ENCODE measurements at places on chromosomes 5 and 9.
A peak's percentile ranks its signal among the peaks of the same experiment; 100 is the strongest.

GRCh38 chr5:75985077-75985476 lies 98.1 kb upstream of the SV2C start:
- H3K27ac ChIP-seq: no peak overlapping the region
- no peak overlapping the region for H3K4me3 ChIP-seq
- H3K27me3 ChIP-seq: no peaks in the 10 kb centered on the region
- no peak for DNase-seq
- no peaks in the 10 kb centered on the region for H3K4me1 ChIP-seq
- H3K36me3 ChIP-seq: no peaks in the 10 kb centered on the region

DNA sequence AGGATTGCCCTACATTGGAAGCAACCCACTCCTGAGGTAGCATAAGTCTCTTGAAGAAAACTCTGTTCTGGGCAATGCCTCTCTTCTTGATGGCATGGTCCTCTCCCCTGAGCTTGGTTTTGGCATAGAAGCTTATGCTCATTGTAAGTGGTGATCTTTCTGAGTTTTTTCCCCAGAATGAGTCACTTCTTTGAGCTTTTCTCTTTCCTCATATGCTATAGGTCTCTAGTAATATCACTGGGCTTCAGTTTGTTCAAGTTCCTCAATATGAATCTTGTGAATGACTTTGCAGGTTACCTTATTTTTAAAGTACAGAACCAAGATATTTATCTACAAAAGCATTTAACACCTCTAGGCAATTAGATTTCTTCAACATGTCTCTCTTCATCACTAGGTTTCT lies 76.5 kb upstream of the ATG10 start:
- H3K27me3 ChIP-seq: no peaks in the 10 kb centered on the region
- H3K36me3 ChIP-seq: no peaks in the 10 kb centered on the region
- no peaks in the 10 kb centered on the region for H3K4me1 ChIP-seq

DNA sequence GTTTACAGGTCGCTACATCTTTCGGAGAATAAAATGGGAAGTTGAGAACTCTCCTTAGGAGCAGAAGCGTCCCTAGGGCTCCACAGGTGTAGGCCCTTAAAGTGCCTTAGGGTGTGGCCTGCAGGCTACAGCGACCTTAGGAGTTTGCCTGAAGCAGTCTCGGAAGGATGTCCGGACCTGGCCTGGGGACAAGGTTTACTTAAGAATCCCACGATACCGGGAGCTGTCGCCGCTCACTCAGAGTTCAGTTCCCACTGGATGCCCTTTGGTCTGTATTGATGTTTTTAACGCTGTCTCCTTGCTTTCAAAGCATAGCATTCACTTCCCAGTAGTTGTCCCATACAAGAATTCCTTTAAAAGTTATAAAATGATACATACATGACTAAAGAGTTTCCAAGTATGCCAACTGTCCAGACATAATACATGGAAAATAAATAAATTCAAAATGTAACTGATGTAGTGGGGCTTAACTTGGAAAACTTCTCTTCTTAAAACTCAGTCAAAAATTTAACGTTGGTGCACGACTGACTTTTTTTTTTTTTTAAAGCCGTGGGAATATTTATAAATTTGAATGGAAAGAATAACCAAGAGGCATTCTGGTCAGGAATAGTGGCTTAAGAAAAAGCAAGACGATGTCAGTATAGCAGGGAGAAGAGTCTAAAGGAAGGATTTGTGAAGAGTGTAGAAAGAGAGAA lies 848 bp downstream of the RAD50 start:
- H3K4me1 ChIP-seq: peaks cover 31% of the 10 kb centered on the region
- no peak for DNase-seq
- no peaks in the 10 kb centered on the region for H3K27me3 ChIP-seq
- peaks cover 26% of the 10 kb centered on the region for H3K36me3 ChIP-seq
- peak overlapping the region; percentile 85 for H3K4me3 ChIP-seq

DNA sequence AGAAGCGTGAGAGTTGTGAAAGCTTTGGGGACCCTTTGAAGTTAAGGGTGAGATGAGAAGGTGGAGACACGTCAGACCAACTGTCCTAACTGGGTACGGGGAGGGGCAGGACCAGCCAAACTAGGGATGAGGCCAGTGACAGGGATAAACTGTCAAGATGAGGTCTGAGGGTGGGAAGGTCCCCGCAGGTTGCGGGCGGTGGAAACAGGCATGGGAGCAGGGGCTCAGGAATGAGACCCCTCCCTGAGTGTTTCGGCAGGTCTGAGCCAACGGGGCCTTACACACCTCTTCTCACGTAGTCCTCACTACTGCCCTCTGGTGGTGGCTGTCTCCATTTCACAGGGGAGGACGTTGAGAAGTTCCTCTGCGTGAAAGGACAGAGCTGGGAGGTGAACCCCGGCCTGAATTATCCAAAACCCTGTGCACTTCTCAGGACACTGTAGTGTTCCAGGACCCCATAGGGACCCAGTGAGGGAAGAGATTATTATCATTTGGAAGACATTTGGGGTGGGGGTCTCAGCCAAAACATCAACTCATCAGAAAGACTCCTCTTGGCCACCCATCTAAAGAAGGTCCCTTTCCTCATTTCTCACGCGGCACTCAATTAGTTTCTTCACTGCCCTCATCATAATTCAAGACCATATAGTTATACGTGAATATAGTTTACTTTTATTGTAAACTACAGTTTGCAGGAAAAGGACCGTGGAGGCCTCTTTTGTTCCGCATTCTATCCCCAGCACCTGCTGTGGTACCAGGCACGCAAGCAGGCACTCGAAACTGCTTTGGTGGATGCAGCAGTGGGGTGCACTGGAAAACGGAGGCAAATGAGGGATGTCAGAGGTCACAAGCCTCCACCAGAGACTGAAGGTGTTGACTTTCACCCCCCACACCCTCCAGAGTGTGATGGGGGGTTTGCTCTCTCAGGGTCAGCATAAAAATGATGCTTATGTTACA lies 21.7 kb upstream of the NANS start:
- peaks cover 10% of the 10 kb centered on the region for H3K4me1 ChIP-seq
- peak overlapping the region; percentile 20 for H3K4me3 ChIP-seq
- H3K27ac ChIP-seq: no peak overlapping the region
- no peaks in the 10 kb centered on the region for H3K36me3 ChIP-seq
- no peaks in the 10 kb centered on the region for H3K27me3 ChIP-seq

DNA sequence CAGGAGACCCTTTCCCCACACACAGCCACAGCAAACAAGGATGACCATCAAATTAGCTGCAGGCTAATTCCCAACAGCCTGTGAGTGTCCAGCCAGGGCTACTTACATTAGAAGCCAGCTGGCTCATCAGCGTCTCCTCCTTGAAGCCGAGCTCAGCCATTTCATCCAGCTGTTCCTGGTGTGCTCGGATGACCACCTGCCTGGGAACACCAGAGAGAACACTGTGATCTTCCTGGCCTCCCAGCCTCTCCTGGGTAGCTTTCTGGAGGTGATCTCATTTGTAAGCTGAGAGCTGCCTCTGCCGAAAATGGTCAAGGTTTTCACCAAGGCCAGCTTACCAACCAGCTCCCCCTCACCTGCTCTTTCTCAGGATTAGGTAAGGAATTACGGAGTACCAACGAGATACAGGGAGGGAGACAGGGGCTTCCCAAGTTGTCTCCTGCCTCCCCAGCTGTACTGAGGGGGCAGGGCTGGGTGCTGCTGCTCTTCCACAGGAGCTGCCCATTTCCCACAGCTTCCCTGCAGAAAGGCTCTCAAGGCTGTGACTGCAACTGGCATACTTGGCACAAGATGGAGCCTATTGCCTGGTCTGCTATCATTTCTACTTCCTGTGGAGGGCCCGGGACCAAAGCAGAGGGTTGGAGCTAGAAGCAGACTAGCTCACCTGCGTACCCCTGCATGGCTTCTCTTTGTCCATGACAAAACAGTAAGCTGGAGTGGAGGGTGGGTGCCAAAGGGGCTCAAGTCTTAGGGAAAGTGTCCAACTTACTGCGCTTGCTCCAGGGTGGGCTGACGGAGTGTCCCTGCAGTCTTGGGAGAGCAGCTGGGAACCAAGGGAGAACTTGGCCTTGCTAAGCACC lies 73.9 kb downstream of the KIF24 start:
- DNase-seq: no peak
- H3K36me3 ChIP-seq: peaks cover 20% of the 10 kb centered on the region
- no peak overlapping the region for H3K4me3 ChIP-seq
- peaks cover 48% of the 10 kb centered on the region for H3K4me1 ChIP-seq
- H3K27me3 ChIP-seq: no peaks in the 10 kb centered on the region

DNA sequence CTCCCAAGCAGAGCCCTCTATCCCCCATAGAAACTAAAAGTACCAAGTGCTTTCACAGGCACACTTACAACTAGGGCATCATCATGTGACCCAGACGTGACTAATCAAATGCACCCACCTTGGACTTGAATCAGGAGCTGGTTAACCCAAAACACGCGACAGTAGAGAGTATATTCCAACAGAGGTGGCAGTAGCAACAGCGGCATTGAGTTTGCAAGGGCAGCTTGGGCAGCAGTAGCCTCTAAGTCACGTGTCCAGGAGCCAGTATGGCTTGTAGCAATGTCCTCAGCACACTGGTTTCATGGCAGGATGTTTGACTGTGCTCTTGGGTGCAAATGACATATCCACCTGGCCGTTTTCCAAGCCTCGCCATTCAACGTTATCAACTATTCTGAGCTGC lies 73.4 kb upstream of the DNAH5 start:
- no peak overlapping the region for H3K27ac ChIP-seq
- peak; percentile 37 for DNase-seq
- H3K4me3 ChIP-seq: no peak overlapping the region
- no peaks in the 10 kb centered on the region for H3K36me3 ChIP-seq
- no peaks in the 10 kb centered on the region for H3K27me3 ChIP-seq
- no peaks in the 10 kb centered on the region for H3K4me1 ChIP-seq

DNA sequence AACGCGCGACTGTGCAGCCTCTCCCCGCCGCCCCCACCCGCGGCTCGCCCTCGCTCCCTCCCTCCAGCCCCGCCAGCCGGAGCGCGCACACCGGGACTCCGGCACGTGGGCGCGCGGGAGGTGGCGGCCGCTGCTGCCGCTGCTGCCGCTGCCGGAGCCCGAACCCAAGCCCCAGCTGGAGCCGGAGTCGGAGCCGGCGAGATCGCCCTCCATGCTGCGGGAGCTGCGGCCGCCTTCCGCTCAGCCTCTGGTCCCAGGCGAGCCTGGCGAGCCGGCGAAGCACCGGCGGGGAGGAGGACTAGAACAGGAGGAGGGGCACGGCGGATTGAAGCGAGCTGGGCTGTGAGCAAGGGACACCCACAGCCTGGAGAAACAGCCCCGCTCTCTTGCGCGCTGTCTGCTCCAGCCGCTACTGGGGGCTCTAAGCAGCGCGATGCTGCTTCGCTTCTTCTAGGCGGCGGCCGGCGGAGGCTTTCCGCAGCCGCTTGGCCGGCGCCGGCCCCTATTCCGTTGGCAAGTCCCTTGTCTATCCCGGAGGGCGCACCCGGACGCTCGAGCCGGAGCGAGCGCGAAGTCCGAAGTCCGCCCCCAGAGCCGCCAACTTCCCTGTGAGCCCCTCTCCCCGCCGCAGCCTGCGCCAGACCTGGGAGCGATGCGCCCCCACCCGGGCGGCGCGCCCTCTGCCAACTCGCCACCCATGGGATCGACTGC lies 598.7 kb upstream of the SGCD start:
- no peak for DNase-seq
- H3K36me3 ChIP-seq: no peaks in the 10 kb centered on the region
- H3K27ac ChIP-seq: no peak overlapping the region
- H3K27me3 ChIP-seq: no peaks in the 10 kb centered on the region

GRCh38 chr9:112866662-112867274 lies 23.9 kb downstream of the SLC46A2 start:
- no peaks in the 10 kb centered on the region for H3K4me1 ChIP-seq
- no peak overlapping the region for H3K27ac ChIP-seq
- no peak overlapping the region for H3K4me3 ChIP-seq
- peaks cover 39% of the 10 kb centered on the region for H3K36me3 ChIP-seq
- H3K27me3 ChIP-seq: no peaks in the 10 kb centered on the region

GRCh38 chr9:75447281-75447680 lies 359.0 kb downstream of the OSTF1 start:
- no peaks in the 10 kb centered on the region for H3K27me3 ChIP-seq
- no peak overlapping the region for H3K27ac ChIP-seq
- H3K4me3 ChIP-seq: no peak overlapping the region
- no peaks in the 10 kb centered on the region for H3K36me3 ChIP-seq
- DNase-seq: peak; percentile 55

DNA sequence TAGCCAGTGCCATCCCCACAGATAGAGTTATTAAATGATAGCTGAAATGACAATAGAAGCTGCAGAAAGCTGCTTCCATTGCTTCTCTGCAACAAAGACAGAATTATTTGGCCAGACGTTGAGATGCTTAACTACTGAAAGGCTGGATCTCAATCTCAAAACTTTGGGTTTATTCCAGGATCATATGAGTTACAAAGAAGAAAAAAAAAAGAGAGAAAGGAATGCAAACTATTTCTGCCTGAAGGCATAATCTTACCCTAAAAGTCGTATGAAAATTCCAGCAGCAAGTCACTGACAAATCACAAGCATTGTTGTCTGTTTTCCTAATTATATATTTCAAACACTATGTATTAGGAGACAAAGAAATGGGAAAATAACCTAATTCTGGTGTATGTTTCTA lies 12.8 kb upstream of the TYRP1 start:
- H3K4me3 ChIP-seq: no peak overlapping the region
- no peak for DNase-seq
- no peaks in the 10 kb centered on the region for H3K27me3 ChIP-seq

Measured in esophagus muscularis mucosa (tissue), 4 donors.